ENCODE measurements at places on chromosomes 7 and 10.

DNA sequence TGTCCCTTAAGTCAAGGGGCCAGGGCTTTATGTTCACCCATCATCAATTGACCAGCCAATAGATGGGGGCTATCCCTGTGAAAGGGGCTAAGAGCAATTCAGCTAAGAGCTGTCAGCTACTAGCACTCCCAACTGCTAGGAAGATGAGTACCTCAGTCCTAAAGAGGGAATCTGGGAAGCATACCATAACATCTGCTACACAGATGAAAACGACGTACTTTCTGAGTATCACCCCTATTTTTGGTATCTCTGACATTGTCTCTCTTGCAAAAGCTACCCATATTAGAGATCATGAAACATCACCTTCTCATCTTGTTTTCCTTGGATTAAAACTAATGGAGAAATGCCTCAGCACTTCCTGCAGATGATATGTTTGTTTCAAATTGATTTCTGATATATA, 7.5 kb upstream of the SMNDC1 start:
- DNase-seq: no peak

GRCh38 chr10:89213191-89213808, 6.2 kb upstream of the CH25H start:
- peak; percentile 25 for DNase-seq

GRCh38 chr10:121300723-121301122, 297.5 kb downstream of the FGFR2 start:
- DNase-seq: no peak

- DNase-seq: no peak
Observed at GRCh38 chr7:5370454-5371353, 52.9 kb downstream of the TNRC18 start.

All from astrocyte (in vitro differentiated cells and primary cell).